ENCODE measurements at places on chromosomes 1 and 21. TPM values are rescaled to one million over a fixed set of nuclear protein-coding genes. Genes with fewer than 3 reads are reported as not detected.

Gene BCL2L15
- total RNA-seq: 1.8 TPM

Gene MPC2
- total RNA-seq: 40.5 TPM

Gene PADI2
- 20.0 TPM for total RNA-seq

Gene NBPF3
- 6.7 TPM for total RNA-seq

Gene ZMYND12
- total RNA-seq: 1.9 TPM

Gene OR2T35
- not detected for total RNA-seq

Gene PTCH2
- total RNA-seq: 0.64 TPM

Gene CHIA
- total RNA-seq: 6.3 TPM

Gene EXTL1
- 0.49 TPM for total RNA-seq

Gene NID1
- 60.5 TPM for total RNA-seq

Gene C1QB
- total RNA-seq: 707 TPM

GRCh38 chr1:185474440-185475149 is 157.6 kb upstream of the IVNS1ABP start:
- no peak for DNase-seq

GRCh38 chr1:31306278-31306677 is 9.4 kb downstream of the ZCCHC17 start:
- no peak for DNase-seq

- DNase-seq: no peak
These were observed 77.0 kb downstream of the CTH start for GRCh38 chr1:70487910-70488665.

GRCh38 chr1:192808163-192808517 is 699 bp upstream of the RGS2 start:
- no peak for DNase-seq

DNA sequence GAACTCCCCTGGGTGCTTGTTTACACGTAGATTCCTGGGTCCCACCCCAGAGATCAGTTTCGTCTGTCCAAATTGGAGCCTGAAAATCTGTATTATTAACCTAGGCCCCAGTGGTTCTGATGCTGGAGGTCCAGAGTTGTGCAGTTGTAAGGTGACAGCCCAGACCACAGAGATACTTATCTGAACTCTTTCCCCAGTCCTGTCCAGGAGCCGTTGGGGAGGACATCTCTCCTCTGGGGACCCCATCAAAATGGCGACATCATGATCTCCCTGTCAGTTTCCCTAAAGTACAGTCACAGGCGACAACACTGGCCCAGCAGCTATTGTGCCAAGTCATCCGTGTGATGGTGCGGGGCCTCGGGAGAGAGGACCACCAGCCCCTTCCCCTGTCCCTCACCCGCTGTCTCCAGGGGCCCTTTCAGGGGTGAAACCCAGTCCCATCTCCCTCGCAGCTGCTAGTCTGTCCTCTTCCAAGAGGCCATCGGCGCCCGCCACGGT is 749 bp upstream of the EFHD2 start:
- no peak for DNase-seq

DNA sequence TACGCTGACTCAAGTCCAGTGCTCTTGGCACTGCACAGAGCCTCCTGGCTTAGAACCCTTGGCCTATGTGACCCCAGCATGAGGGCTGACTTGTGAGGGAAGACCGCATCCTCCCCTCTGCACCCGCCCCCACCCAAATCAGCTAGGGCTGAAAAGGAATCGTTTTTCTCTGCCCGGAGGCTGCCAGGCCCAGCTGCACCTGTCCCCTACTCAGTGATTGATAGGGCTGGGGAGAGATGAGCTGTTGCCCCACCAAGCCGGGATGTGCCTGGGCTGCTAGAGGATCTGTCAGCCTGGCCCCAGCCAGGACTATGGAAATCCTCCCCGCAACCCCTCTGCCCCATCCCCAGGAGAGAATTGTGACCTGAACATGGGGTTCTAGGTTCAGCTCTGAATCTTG is 20.6 kb downstream of the MYOG start:
- no peak for DNase-seq

- no peak for DNase-seq
These were observed 86.1 kb upstream of the CYYR1 start for GRCh38 chr21:26659182-26659581.

- no peak for DNase-seq
These were observed 25.1 kb upstream of the BRDT start for GRCh38 chr1:91924146-91924545.

GRCh38 chr1:201599548-201599947 is 60.6 kb downstream of the NAV1 start:
- no peak for DNase-seq

DNA sequence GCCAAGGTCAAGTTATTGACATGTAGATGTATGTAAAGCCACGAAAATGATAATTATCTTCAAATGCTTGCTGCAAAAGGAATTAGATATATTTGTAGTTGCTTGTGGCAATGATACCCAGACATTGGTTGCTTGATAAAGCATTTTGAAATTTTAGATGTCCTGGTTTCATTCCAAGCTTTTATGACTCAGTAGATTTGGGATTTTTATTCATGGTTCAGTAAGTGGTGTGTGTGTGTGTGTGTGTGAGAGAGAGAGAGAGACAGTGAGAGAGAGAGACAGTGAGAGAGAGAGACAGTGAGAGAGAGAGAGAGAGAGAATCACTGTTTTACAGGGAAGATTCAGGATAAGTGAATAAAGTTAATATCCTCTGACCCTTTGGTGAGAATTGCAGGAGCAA is 498.2 kb upstream of the C1orf87 start:
- no peak for DNase-seq

DNA sequence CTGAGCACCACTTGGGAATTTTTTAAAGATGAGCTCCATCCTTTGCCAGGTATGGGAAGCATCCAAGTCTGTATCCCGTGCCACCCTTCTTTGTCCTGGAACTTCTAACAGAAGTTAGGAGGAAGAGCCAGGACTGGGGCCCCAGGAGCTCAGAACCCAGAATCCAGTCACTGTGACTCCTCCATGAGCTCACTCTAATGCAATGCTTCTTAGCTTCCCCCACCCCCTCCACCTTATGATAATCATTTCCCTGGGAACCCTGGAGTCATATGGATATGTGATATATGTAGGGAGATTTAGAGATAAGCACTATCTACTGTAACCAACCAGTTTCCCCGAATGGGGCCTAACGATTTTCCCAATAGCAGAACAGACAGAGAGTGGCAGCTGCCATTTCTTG is 758 bp upstream of the SPRR5 start:
- no peak for DNase-seq

- DNase-seq: no peak
These were observed 54.0 kb upstream of the SYT6 start for GRCh38 chr1:114207635-114208034.

GRCh38 chr1:223189903-223190724 is 47.1 kb upstream of the TLR5 start:
- DNase-seq: no peak

DNA sequence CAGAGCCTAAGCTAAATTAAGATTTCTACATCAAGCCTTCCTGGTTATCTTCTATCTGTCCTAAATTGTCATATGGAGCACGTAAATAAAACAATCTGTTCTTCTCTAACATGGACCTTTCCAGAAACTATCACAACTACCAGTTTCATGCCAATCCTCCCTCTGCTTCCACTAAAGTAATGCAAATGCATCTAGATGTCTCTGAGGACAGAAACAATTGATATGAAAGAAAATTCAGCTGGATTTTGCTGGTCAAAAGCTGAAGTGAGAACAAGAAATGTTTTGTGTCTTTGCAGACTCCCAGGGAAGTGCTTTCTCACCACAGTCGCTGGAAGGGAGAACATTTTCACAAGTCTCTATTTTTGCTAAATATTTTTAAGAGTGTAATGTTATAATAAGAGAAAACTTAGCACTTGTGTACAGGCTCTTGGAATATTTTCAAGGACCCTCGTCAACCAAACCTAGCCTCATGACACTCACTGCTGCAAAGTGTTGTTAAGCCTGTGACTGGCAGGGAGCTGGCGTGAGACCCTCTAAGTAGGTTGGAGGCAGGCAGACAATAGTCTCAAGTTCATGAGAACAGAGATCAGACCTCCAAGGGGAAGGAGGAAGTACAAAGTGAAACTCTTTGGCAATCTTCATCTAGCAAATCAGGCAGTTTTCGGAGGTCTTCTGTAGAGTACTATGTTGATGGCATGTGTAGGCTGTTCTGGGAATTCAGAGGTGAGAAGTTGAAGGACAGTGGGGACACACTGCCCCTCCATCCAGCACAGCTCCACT is 38.8 kb downstream of the DNASE2B start:
- no peak for DNase-seq

GRCh38 chr1:233025567-233025966 is 75.2 kb downstream of the NTPCR start:
- no peak for DNase-seq

DNA sequence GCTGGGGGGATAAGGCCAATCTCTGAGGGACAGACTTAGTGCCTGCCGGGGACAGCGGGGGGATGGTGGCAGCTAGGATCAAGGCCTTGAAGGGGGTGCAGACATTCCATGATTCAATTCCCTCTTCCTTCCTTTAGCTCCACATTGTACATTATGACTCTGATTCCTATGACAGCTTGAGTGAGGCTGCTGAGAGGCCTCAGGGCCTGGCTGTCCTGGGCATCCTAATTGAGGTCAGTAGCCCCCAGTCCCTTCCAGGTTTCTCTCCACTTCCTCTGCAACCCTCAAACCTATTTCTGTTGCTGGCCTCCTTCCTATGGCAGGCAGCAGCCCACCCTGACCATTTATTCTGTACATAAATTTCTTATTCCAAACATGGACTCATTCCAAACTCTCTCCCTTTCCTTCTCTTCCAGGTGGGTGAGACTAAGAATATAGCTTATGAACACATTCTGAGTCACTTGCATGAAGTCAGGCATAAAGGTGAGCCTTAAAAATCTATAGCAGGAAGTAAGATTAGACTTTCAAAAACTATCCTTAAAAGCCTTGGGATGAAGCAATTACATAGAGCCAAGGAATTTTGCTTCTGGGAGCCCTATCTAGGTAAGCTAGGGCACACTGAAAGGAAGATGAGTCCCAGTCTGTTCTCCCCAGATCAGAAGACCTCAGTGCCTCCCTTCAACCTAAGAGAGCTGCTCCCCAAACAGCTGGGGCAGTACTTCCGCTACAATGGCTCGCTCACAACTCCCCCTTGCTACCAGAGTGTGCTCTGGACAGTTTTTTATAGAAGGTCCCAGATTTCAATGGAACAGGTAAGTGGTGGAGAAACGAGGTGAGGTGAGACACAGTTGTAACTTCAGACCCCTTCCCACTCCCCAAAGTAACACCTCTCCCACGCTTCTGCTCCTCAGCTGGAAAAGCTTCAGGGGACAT is 5.1 kb downstream of the CA14 start:
- DNase-seq: no peak

- DNase-seq: peak; percentile 52
These were observed 5.0 kb upstream of the KRTAP12-1 start for GRCh38 chr21:44686843-44687561.

DNA sequence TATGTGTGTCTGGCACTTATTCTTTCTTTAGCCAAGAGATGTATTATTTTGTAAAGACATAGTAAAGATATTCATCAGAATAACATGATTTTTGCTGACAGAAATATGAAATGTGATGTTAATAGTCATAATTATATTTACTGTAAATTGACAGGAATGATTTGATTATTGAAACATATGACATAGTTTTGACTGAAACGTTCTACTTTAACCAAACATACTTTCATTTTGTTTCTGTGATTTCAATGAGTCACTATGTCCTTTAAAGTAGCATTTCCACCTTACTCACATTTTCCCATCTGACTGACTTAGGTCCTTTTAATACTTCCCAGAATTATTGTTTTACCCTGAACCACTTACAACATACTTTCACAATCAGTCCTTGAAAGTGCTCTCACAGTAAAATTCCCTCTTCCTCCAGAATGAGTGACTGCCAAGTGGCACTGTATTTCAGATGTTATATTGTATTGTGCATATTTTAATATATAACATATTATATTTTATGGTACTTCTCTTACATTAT is 437.9 kb downstream of the NCAM2 start:
- DNase-seq: no peak

DNA sequence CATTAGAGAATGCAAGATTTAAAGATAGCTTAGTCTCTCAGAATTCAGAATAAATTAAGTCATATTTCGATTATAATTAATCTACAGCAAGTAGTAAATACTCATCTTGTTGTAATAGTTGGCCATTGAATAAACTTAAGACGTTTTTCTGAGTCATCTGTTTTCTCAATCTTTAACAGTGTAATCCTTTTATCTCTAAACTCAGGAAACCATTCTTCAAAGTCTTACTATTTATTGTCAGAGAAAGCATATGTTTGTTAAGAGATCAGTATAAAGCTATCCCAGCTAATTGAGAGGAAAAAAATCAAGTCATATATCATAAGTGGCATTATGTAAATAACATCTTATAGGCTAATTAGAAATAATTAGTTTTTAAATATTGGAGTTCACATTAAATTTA is 201.2 kb upstream of the ADAMTS5 start:
- no peak for DNase-seq

GRCh38 chr21:46095083-46095719 is 2.7 kb upstream of the COL6A2 start:
- peak; percentile 26 for DNase-seq

DNA sequence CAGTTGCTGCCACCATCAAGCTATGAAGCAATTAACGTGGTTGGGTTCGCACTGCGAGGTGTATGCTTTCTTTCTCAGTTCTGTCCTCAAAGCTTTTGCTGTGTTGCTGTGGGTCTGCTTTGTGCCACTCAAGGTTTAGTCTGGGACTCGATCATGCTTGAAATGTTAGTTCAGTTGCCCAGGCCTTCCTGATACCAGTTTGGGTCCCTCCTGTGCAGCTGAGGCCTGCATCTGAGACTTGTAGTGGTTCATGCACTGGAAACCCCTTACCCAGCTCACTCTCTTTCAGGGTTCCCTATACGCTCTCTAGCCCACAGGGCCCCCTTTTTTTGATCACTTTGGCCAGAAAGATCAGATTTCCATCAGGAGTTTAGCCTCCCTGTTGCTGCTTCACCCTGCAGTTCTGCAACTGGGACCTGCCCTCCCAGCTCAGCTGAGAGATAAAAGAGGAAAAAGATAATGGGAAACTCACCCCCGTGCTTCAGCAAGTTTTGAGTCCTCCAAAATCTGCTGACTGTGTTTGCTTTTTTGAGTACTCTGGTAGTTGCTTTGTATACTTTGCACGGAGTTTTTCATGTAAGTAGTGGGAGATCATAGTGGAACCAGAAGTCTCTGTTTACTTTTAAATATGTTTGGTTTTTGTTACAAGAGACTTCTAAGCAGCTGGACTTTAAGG is 317.0 kb downstream of the HHAT start:
- DNase-seq: no peak

- no peak for DNase-seq
These were observed 6.3 kb downstream of the CDKN2C start for GRCh38 chr1:50976111-50976889.

GRCh38 chr21:44935533-44935927 is 4.3 kb upstream of the SLX9 start:
- DNase-seq: no peak

DNA sequence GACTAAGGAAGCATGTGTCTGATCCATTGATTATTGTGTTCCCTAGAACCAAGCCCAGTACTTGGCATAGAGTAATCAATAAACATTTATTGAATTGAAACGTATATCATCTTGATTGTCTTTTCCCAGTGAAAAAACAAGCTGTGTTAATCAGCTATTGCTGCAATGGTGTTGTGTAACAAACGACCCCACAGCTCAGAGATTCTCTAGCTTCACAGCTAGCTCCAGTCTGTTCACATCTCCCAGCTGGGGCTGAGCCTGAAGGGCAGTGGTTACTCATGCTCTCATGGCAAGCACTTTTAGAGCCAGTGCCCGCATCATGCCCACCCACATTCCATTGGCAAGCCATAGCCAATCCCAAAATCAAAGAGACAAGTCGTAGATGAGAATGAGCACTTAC is 237.4 kb upstream of the RAB4A start:
- no peak for DNase-seq

All from upper lobe of right lung (tissue), 1 donor.